ENCODE measurements at places on chromosomes 5 and 9. TPM values are rescaled to one million over a fixed set of nuclear protein-coding genes. Genes with fewer than 3 reads are reported as not detected.

ATOX1 gene
- 81.0 TPM for total RNA-seq

PITX1 gene
- total RNA-seq: 6.3 TPM

DNA sequence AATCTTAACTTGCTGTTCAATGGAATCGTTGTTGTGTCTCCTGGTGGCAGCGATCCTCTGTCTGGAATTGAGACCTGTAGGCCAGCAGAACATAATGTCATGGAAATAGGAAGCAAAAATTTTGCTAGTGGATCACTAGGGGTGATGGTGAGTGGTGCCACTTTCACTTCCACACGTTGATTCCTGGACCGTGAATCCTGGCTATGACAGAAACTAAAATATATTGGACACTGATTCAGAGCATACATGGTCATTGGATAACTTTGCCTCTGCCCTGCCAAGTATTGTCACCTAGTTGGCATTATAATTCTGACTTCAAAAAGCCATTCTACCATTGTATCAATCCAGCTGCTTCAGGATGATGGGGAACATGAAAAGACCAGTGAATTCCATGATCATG is 353.2 kb downstream of the IRX1 start:
- no peak for DNase-seq

DNA sequence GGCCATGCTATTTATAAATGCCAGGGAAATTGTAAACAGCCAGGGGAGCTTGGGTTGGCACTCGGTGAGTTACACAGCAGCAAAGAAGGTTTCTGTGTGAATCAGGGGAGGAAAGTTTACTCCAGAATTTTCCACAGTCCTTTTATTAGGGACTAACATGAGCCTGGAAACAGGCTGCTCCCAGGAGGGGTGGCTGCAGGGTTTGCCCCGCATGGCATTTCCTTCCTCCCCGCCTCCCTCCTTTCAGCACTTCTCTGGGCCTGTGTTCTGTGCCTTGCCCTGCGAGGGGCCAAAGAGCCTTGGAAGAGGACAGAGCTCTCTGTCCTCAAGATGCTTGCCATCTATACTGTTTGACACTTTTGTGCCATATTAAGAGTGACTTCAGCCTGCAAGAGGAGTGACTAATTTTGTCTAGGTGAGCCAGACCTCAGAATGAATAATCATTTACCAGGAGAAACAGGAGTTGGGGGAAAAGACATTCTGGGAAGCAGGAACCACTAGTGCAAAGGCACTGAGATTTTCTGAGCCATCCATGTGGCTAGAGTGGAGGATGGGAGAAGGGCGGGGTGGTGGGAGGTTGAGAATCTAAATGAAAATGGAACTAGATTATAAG is 1.8 kb downstream of the GSN start:
- DNase-seq: no peak

DNA sequence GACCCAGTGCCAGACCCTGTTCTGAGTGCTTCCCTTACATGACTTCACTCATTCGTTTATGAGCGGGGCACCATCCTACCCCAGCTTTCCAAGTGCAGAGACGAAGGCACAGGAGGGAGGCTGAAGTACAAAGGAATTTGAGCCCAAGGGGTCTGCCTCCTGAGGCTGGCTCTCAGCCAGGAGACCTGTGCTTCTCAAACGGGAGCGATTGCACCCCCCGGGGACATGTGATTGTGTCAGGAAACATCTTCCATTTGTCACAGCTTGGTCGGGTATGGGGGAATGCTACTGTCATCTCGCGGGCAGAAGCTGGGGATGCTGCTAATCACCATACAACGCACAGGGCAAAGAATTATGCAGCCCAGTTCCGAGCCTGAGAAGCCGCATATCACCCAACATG is 23.9 kb downstream of the ADCY2 start:
- no peak for DNase-seq
